ENCODE measurements at places on chromosomes 12 and 14.

DNA sequence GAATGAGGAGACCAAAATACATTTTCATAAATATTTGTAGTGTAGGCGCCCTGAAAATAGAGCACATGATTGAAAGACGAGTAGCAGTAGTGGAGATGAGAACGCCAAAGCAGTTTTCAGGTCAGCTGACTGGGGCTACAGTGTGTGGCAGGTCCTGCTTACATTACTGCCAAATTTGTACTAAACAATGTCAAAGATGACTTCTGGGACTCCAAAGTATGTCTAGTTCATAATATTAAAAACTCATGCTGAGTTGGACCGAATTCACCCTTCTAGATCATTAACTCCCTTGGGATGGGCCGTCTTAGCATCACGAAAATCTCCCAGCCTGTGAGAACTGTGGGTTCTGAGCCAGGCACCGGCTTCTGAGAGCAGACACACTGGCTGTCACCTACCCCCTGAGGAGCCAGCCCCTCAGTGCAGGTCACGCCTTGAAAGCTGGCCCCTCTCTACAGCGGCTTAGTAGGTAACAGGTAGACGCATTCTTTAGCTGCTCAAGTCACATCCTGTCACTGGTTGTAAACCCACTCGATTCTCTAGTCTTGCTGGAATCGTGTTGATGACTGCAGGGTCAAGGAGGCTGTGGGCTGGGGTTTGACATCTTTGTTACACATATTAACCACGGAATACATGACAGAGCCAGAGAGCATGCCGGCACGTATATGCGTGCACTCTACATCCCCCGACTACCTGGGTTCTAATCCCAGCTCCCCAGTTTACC is 210.4 kb downstream of the ETV6 start:
- no peak for DNase-seq

GRCh38 chr12:93860668-93861373 is 183.6 kb downstream of the CRADD start:
- no peak for DNase-seq

DNA sequence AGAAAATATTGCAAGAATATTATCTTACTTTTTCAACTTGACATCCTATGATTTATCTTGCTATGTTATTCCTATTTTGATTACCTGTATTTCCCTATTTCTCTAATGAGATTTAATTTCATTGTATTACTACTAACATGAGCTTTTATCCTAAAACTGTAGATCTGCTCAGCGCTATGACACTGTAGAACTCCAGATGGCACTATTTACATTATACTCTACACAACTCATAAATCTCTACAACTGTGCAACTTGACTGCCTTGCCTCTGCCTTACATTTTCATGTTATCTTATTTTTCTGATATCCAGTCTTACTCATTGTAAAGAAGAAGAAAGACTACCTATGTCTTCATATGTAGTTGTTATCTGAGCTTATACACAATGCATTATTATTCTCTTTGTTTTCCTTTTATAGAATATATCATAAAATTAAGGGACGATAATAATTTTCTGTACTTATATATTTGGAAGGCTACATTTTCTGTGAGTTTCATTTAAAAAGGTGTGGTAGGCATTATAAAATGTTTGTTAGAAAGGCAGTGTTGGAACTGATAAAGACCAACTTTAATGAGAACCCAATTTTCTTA is 24.1 kb downstream of the NUP37 start:
- no peak for DNase-seq

GRCh38 chr14:104659764-104660523 is 29.5 kb upstream of the INF2 start:
- DNase-seq: no peak

DNA sequence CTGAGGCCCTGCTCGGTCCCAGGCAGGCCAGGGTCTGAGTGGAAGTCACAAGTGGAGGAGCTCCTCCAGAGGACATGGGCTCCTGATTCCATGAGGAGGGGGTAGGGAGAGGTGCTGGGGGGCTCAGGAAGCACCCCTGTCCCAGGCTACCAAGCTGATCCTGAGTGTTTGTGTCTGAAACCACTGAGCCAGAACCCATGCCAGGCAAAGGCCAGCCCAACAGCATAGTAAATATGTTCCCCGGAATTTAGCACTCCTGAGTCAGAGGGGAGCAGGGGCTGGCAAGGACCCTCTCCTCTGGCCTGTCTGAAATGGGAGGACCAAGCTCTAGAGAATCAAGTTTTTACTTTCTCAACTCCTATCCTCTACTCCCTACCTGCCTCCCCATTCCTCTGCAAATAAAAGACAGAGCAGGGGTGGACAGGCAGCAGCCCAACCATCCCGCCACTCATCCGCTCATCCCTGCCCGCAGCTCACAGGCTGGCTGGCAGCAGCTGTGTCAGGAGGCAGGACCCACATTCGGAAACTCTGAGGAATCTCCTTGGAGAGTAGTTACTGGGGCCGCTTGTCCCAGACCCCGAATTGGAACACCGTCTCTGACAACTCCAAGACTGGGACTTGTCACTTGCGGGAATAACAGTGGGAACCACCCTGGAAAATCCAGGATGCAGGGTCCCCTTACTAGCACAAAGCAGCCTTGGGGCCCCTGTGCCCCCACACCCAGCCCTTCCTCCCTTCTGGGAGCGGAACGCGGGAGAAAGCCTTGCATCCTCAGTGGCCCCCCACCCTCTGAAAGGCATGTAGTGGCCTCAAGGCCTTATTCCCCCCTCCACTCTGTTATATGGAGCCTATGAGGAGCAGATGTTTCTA is 102.5 kb downstream of the ZFP36L1 start:
- no peak for DNase-seq

- no peak for DNase-seq
Measured at GRCh38 chr14:77318006-77318553, 2.6 kb downstream of the POMT2 start.

- DNase-seq: no peak
Measured at GRCh38 chr12:68455691-68456345, 123.7 kb upstream of the MDM1 start.

- DNase-seq: no peak
Measured at GRCh38 chr12:4665236-4665635, 16.3 kb downstream of the NDUFA9 start.

DNA sequence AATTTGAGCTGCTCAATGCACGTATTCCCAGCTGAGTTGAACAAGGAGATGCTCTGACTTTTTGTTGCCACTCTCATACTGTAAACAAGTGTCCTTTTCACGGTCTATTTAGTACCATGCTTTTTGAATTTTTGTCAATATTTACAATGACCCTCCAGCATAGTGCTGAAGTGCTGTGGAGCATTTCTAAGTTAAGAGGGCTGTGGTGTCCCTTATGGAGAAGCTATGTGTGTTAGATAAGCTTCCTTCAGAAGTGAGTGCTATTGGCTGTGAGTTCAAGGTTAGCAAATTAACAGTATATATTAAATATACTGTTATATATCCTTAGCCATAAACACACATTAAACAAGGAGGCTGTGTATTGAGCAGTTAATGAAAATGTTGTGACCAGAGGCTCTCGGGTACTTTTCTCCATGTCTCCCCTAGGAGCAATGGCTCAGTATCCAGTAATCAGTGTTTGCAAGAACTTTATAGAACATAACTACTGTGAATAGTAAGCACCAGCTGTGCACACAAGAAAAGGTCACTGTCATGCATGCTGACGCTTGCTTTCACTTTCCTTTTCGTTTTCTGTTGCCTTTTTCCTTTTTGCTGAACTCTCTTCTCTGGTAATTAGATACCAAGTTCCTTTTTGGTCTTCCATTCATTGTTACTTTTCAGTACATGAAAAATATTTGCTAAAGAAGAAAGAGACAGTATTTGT is 187.2 kb upstream of the NEDD1 start:
- no peak for DNase-seq

DNA sequence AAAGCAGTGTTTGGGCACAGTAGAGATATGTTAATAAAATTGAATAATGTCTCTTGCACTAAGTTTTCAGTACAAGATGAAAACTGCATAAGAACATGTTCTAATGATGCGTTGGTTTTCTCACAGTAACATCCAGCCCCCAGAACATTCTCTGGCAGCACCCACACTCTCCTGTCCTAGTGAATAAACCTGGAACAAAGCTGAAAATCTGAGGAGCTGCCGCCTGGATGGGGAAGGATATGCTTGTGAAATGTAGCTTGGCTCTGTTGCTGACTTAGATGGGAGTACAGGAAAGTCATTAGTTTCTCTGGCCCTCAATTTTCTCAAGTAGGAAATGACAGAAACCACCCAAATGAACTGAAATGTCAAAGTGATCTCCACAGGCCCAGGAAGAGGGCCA is 323.8 kb downstream of the APAF1 start:
- no peak for DNase-seq

DNA sequence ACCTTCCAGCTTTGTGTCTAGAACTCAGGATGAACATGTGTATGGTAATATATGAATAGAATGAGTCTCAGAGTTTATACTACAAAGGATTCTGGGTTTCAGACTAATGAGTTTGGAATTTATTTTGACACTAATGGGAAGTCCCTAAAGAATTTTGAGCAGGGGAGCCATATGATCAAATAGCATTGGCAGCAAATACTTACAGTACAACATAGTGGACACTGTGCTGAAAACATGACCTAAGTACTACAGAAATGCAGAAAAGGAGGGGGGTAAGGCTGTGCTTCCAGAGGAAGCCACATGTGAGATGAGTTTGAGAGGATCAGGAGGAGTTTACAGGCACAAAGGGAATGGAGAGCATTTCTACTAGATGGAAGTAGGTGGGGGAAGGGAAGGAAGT is 225.8 kb downstream of the C12orf42 start:
- no peak for DNase-seq

DNA sequence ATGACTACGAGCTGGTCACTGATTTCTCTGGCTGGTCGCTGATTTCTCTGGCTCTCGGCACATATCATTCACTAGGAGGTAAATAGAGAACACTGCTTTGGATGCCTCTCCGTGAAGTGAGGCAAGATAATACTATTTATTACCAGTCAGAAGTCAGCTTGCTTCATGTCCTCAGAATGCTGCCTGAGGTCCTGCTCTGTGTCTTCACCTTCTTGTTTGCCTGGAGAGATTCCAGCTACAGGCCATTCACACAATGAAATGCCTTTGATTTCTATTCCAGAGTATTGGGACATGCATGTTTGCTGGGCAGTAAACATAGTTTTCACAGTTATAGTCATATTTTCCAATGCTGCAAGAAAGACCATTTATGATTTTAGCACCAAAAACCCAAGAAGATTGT is 106.7 kb downstream of the AEBP2 start:
- DNase-seq: no peak

DNA sequence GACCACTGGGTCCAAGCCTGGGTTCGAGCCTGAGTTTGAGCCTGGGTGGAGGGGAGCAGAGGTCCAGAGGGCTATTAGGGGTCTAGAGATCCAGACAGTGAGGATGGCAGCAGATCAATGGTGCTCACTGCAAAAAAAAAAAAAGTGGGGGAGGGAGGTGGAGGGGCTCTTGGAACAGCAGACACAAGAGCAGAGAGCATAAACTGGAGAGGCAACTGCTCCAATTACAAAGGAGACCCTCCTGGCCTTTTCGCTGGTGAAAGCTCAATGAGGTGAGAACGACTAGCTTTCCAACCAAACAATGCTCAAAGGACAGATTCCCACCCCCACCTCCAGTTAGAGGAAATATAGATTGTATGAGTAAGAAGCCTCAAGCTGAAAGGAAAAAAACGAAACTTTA is 124.2 kb upstream of the TSPAN8 start:
- DNase-seq: no peak

GRCh38 chr12:132834181-132834711 is 5.6 kb upstream of the GOLGA3 start:
- no peak for DNase-seq

GRCh38 chr12:51941011-51941581 is 10.4 kb upstream of the ACVR1B start:
- DNase-seq: no peak

GRCh38 chr12:26854031-26854390 is 21.0 kb upstream of the ITPR2 start:
- DNase-seq: no peak

GRCh38 chr12:75651342-75651695 is 139.9 kb upstream of the KRR1 start:
- DNase-seq: no peak

- no peak for DNase-seq
Measured at GRCh38 chr12:76848132-76848531, 30.7 kb downstream of the CSRP2 start.

- DNase-seq: no peak
Measured at GRCh38 chr14:73884438-73885190, 2.0 kb upstream of the ZNF410 start.

DNA sequence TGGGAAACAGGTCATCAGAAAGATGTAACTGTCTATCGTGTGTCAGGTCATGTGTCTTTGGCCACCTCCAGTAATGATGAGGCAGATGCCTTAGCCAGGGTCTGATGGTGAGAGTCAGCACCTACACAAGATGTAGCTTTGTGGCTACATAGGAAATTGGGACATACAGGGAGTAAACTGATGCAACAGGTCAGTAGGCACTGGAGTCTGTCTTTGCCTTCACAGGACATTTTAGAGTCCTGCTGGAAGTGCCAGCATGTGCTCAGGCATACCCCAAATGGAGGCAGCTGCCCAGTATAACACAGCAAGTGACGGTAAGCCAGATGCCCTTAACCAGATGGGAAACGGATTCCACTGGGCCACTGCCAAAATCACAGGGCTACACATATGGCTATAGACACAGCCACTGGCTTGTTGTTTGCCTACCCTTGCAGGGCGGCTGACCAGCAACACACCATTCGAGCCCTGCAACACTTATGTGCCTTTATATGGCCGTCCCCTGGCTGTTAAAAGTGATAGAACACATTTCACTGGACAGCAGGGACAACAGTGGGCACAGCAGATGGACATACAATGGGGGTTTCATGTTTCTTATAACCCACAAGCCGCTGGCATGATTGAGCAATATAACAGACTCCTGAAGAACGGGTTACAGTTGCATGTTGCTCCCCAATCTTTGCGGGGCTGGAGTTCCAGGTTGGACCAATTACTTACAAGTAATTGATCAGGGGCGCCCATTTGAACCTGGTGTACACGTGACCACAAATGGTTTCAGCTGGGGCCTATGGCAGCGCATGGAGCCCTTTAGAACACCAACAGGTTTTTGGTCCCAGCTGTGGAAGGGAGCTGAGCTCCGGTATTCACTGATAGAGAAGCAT is 12.9 kb upstream of the RNASE12 start:
- DNase-seq: no peak

GRCh38 chr12:13278249-13278787 is 81.8 kb downstream of the EMP1 start:
- peak; percentile 49 for DNase-seq

GRCh38 chr12:68565391-68565903 is 45.3 kb upstream of the RAP1B start:
- no peak for DNase-seq

DNA sequence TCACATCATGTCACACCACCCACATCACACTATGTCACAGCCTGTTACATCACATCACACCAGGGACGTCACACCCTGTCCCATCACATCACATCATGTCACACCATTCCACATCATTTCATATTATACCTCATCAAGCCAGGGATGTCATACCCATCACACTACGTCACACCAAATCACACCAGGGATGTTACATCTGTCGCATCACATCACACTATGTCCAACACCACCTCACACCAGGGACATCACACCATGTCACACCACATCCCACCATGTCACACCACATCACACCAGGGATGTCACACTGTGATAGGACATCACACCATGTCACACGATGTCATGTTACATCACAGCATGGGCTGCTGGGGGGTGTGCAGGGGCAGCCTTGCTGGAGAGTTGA is 110.6 kb downstream of the TMEM121 start:
- DNase-seq: no peak

- no peak for DNase-seq
Measured at GRCh38 chr12:5499566-5500330, 67.8 kb downstream of the NTF3 start.

- DNase-seq: no peak
Measured at GRCh38 chr12:54258201-54258681, 21.7 kb downstream of the CBX5 start.
